ENCODE measurements at places on chromosomes 4 and X. TPM values are rescaled to one million over a fixed set of nuclear protein-coding genes. Genes with fewer than 3 reads are reported as not detected.

DNA sequence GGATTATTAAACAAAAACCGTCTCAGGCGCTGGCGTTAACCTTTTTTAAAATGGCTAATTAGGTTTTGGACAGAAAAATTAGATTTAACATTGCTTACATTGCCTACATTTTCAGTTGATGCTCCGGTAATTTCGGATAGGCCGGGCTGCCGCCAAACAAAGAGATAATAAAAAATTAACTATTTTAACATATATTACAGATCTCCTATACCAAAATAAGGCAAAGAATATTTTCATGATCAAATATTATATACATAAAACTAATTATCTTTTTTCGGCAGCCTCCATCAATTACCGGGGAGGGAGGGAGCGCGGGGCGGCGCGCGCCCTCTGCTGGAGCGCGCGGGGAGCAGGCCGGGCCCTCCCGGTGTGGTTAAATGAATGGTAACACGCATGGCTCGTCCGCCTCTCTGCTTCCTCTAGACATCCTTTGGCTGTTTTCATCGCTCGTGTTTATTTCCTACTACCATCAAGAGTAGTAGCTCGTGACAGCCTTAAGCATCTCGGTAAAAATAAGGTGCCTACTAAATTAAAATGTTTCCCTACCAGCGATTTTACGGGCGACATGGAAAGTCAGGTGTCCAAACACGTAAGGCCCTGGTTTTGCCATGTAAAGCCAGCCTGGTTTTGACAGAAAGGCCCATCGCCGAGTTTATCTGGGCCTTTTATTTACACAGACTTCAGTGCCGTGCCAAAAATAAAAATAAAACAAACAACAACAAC lies 52.4 kb upstream of the TMEM33 start:
- H3K4me3 ChIP-seq, result peak overlapping the region; percentile 76
- DNase-seq, result peak; percentile 68
- H3K4me1 ChIP-seq, result peaks cover 14% of the 10 kb centered on the region
- peak overlapping the region; percentile 54 for H3K27ac ChIP-seq

- H3K4me1 ChIP-seq, result no peaks in the 10 kb centered on the region
- no peak for DNase-seq
- no peaks in the 10 kb centered on the region for H3K36me3 ChIP-seq
- no peaks in the 10 kb centered on the region for H3K27me3 ChIP-seq
These were observed 911.2 kb downstream of the FSTL5 start for GRCh38 chr4:161252520-161253141.

Gene CABS1
- not detected for total RNA-seq

- H3K4me1 ChIP-seq, result peaks cover 11% of the 10 kb centered on the region
- H3K27ac ChIP-seq, result no peak overlapping the region
- H3K27me3 ChIP-seq, result peaks cover 60% of the 10 kb centered on the region
- H3K4me3 ChIP-seq, result no peak overlapping the region
These were observed 147.2 kb upstream of the SFRP2 start for GRCh38 chr4:153936121-153936520.

DNA sequence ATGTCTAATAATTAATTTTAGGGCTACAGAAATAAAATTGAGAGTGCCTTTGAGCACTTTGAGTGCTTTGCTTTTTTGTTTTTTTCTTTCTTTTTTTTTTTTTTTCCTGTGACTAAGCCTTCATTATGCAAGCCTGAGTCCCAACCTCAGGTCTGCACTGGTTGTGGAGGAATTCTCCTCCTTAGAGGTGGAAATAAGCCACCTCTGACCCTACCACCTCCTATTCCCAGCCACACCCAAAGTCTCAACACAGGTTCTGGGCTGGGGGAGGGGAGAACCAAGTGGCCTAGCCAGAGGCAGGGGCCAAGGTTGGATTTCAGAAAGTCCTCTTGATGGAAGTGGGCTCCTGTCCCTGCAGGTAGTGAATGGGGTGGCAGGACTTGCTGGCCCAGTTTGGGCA lies 180.2 kb downstream of the ARAP2 start:
- DNase-seq, result no peak
- H3K27me3 ChIP-seq, result no peaks in the 10 kb centered on the region
- H3K36me3 ChIP-seq, result peaks cover 4% of the 10 kb centered on the region
- H3K27ac ChIP-seq, result no peak overlapping the region
- H3K4me3 ChIP-seq, result no peak overlapping the region
- H3K4me1 ChIP-seq, result no peaks in the 10 kb centered on the region
